Hepatic stellate cell (primary cell): ENCODE measurements at places on chromosomes 12 and 14.

DNA sequence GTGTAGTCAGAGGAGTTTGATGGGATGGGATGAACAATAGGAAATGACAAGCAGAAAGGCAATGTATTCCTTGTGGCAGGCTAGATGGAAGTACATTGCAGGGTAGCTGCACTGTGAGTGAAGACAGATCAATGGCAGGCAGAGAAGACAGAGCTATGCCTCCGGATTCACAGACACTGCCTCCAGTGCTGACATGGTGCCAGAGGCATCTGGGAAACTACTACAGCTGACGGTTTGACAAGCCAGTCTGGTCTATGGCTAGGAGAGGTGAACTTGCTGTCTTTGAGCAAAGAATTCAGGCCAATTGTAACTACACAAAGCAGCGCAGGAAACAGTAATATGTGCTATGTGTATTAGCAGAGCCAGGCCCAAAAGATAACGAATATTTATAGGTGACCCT is 193.5 kb downstream of the DIO2 start:
- no peak for DNase-seq

- DNase-seq, result peak; percentile 72
These were observed 1.9 kb downstream of the ATXN2 start for GRCh38 chr12:111596985-111597830.

- DNase-seq, result no peak
These were observed 377.3 kb upstream of the E2F7 start for GRCh38 chr12:77442633-77443032.

- peak; percentile 31 for DNase-seq
These were observed 22.8 kb upstream of the PYGL start for GRCh38 chr14:50967103-50967502.

DNA sequence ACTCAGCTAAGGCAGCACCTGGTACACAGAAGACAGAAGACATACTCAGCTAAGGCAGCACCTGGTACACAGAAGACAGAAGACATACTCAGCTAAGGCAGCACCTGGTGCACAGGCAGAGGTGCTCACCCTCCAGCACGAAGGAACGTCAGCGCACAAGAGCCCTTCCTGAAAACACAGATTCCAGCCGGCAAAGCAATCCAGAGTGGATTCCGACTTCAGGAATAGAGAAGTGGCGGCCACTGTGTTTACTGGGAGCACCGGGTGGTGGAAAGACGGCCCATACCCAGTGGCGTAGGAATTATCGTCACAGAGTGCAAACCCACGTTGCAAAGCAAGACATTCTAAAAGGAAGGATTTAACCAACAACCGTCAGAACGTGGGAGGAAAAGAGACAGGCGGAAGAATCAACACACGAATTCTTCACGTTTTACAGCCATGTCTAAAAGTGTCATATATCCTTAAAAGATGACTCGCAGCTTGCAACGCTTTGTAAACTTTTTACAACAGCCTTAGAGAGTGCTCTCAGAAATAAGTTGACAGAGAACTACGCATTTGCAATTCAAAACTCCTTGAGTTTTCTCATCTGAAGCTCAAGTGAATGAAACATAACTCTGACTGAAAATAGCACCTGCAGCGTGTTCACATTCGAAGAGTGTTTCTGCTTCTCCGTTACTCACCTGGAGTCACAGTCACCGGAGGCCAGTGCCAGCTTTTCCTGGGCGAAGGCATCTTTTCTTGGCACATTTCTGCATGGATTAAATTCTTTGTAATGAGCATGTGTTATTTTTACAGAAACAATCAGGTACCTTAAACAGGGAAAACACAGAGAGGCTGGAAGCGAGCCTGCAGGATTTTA is 55.8 kb upstream of the GALNT9 start:
- no peak for DNase-seq
